ENCODE measurements at places on chromosomes 6 and 20.

DNA sequence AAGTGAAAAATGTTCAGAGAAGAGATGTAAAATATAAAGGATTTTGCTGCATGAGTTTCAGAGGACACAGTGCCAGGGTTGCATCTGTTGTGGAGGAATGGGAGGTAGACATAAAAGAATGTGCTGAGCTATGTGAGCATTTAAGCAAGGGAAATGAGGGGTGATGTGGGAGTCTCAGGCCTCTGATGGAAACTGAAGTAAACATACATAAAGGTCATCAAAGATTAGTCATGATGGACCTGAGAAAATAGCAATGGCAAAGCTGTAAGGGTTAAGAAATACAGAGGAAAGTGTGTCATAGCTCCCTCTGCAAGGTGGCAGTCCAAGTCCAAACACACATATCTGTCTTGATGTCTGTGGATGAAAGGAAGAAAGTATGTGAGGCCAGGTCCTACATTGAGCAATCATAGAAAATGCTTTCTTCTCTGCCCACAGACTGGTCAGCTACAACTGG is 306.6 kb upstream of the ECI2 start:
- DNase-seq: no peak

DNA sequence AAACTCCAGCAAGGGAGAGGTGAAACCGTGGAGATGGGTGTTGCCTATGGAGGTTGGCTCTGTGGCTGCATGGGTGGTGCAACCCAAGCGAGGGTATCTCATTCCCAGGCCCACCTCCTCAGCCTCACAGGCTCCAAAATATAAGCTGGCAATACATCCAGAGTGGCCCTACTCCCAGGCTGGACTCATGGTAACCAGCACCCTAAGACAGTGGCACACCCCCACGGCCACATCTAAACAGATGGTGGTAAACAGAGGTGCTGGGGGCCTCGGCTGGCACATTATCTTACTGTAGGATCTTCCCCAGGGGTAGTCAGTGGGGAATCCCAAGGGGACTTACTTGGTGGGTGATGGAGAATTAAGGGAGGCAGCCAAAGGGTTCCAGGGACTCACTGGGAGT is 33.7 kb upstream of the CCND3 start:
- no peak for DNase-seq

DNA sequence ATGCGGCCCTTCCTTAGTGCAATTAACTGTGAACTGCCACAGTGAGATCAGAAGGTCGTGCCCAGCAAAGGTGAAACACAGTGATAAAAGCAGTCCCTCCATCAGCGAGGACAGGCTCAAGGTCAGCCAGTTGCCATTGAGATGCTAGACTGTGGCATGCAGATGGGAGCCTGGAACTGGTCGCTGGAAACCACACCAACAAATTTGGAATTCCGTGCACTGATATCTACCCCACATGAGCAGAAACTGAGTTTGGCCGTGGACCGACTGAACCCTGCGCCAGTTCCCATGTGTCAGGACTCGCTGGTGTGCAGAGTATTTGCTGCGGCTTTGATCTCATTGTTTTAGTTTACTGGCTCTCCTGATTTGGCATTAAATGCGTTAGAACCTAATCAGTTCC is 125.6 kb upstream of the QKI start:
- DNase-seq: no peak

DNA sequence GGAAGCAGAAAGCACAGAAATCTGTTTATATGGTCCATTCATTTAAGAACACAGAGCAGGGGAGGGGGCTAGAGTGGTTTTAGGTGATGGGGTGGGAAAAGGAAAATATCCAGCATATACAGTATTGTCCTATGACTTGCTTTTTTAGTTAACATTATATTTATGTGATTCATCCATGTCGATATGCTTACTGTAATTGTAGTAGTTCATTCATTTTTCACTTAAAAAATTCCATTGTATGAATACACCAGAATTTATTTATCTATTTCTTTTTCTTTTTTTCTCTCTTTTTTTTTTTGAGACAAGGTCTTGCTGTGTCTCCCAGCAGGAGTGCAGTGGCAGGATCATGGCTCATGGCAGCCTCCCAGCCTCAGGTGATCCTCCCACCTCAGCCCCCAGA is 9.6 kb upstream of the PRIM2 start:
- DNase-seq: no peak

- DNase-seq: no peak
These were observed 104.6 kb downstream of the EPB41L2 start for GRCh38 chr6:130958468-130958867.

- no peak for DNase-seq
These were observed 70.9 kb downstream of the IBTK start for GRCh38 chr6:82176616-82177015.

DNA sequence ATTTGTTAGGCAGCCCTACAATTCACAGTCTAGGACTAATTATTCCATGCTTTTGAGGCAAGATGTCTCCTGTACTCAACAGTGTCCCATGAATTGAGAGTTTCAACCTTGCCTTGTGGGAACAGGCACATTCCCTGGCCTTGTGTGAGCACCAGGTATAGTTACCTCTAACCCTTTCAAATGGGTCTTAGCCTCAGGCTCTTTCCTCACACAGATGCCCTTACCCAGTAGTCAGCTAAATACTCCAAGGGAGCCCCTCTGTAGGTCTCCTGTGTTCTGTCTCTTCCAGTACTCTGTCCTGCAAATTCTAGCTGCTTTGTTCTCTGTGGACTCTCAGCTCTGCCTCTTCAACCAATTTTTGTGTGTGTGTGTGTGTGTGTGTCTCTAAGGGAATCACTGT is 135.3 kb downstream of the ZFAND3 start:
- no peak for DNase-seq

DNA sequence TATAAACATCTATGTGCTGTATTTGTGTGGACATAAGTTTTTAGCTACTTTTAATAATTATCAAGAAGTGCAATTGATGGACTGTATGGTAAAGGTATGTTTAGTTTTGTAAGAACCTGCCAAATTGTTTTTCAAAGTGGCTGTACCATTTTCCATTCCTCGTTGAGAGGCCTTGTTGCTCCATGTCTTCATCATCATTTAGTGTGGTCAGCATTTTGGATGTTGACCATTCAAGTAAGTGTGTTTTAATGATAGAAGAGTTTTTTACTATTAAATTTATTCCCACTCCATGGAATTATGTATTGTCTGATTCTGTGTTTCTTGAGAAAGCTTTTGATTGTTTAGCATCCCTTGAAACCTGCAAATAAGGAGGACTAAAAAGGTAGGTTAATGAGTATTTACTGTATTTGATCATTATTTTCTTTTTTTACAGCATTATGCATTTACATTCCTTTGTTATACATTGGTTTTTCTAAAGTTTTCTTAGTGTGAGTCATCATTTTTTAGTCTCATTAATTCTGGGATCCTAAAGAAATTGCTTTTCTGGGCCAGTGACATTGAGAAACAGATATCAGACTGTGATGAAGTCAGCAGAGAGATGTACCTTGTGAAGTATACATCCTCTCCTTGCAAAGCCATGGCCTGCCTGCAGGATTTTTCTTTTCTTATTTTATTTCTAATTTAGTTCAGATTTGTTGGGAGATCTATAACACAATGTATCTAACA is 312.8 kb upstream of the PTCHD4 start:
- DNase-seq: no peak

- no peak for DNase-seq
These were observed 98.3 kb downstream of the CDC5L start for GRCh38 chr6:44485601-44486401.

DNA sequence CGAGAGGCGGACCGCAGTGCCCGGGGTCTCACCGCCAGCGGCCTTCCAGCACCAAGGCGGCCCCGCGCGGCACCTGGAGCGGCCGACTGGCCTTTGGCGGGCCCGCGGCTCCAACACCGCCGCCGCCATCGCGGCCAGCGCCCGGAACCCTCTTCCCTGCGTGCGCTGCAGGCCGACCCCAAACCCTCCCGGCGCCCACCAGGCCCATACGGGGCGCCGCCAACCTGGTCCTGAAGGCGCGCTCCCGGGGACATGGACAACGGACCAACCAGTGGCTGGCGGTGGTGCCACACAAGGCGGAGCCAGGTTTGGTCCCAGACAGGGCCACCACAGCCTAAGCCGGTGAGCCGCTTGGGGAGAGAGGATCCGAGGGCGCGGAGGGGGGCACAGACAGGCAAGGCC is 1514.8 kb upstream of the DEFB115 start:
- no peak for DNase-seq

DNA sequence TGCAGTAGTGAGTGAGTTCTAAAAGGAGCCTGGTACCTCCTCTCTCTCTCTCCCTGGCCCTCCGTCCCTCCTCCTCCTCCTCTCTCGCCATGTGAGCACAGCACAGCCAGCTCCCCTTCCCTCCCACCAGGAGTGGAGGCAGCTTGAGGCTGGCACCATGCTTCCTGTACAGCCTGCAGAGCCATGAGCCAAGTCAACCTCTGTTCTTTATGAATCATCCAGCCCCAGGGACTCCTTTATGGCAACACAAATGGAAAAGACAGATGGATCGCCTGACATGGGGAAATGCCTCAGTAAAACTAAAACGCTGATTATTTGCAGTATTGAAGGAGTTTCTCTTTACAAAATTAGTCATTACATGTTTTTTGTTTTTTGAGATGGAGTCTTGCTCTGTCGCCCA is 233.7 kb upstream of the ARID1B start:
- no peak for DNase-seq

DNA sequence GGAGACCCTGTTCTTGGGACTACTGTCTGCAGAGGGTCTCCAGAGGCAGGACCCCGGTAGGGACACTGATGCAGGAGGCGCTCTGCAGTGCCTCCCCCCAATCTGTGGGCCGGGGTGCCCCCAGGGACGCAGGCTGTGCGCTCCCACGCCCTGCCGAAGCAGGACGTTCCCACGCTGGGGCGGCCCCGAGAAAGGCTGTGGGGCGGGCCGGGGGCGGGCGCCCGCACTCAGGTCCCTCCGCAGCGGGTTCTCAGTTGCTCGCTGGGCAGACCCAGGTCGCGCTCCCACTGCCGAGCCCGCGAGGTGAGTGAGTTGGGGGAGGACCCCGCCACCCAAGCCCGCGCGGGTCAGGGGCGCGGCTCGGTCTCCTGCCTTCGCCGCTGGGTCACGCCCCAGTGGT is at the start of gene COX4I2:
COX4I2 (plus strand) TSS at position 253 of the 400 bp plus-strand sequence. CDS start 1,106 bp downstream, outside the sequence.
- no peak for DNase-seq

DNA sequence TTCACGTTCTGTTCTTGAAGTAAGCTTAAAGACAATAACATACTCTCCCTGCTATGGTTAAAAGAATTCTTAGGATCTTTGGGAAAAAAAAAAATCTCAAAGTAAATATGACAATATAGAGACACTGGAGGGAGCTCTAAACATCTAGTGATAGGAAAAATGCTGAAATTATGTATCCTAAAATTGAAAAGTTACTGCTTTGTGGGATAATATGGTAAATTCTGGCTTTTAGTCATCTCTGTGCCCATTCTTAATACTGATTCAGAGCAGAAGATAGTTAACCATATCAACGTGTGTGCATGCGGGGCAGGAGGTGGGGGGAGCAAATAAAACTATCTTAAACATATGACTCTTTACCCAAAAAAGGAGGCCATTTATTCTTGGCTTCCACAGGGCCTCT is 165.4 kb downstream of the GMPR start:
- no peak for DNase-seq

- no peak for DNase-seq
These were observed 48.2 kb downstream of the GMDS start for GRCh38 chr6:2197177-2197671.

Measured in stimulated activated CD8-positive, alpha-beta memory T cell treated with anti-CD3 and anti-CD28 coated beads, Interleukin-7, amount 100 ng/mL, for 1 hour (primary cell).